ENCODE measurements at places on chromosomes 2 and 18. TPM values are rescaled to one million over a fixed set of nuclear protein-coding genes. Genes with fewer than 3 reads are reported as not detected.

Gene CD207
- total RNA-seq = 0.52 TPM

Gene SNTG2
- total RNA-seq = 2.0 TPM

Gene ADD2
- 0.95 TPM for total RNA-seq

Gene SRD5A2
- total RNA-seq = 0.09 TPM

Gene CDH2
- total RNA-seq = 3.1 TPM

Gene PID1
- 17.1 TPM for total RNA-seq

Gene GPR39
- 12.7 TPM for total RNA-seq

Gene CTAGE1
- 0.06 TPM for total RNA-seq

Gene LONRF2
- total RNA-seq = 11.2 TPM

Gene SKOR2
- not detected for total RNA-seq

Gene AGFG1
- total RNA-seq = 77.9 TPM

Gene CKAP2L
- total RNA-seq = 1.5 TPM

Gene PFN4
- 0.35 TPM for total RNA-seq

Gene SLC11A1
- total RNA-seq = 15.1 TPM

Gene SLC14A1
- total RNA-seq = 96.9 TPM

Gene C2orf78
- total RNA-seq = not detected

Gene C18orf32
- total RNA-seq = 81.9 TPM

Gene SFXN5
- 21.9 TPM for total RNA-seq

Gene HMSD
- not detected for total RNA-seq

Gene PROM2
- total RNA-seq = 202 TPM

Gene SCN9A
- 6.8 TPM for total RNA-seq

Gene TMEM163
- 36.1 TPM for total RNA-seq

Gene M1AP
- 2.0 TPM for total RNA-seq

Gene PRKAG3
- not detected for total RNA-seq

Gene DSC2
- 12.6 TPM for total RNA-seq

Gene SDC1
- total RNA-seq = 1,059 TPM

Gene BMP10
- total RNA-seq = not detected

Gene ALPG
- not detected for total RNA-seq

Gene DNER
- total RNA-seq = 0.43 TPM

Gene GRP
- total RNA-seq = not detected

Gene GLI2
- 9.2 TPM for total RNA-seq

Gene STPG4
- total RNA-seq = 0.20 TPM

Gene KCMF1
- 60.1 TPM for total RNA-seq

Gene IL1RL1
- total RNA-seq = 8.7 TPM

Gene IL36G
- total RNA-seq = not detected

Gene SLC9A2
- 19.9 TPM for total RNA-seq

Gene GFPT1
- total RNA-seq = 108 TPM

Gene TSPYL6
- total RNA-seq = not detected

Gene FNDC4
- total RNA-seq = 13.4 TPM

Gene UNC80
- total RNA-seq = 14.5 TPM

Gene DSC1
- total RNA-seq = not detected

Gene NCL
- 263 TPM for total RNA-seq

Gene CDK15
- total RNA-seq = 3.1 TPM

Gene TXNDC9
- total RNA-seq = 20.2 TPM

Gene ASTL
- total RNA-seq = not detected

Gene FBLN7
- total RNA-seq = 2.9 TPM

Gene NDUFS1
- 89.4 TPM for total RNA-seq

Gene B3GNT7
- 281 TPM for total RNA-seq

Gene MRPL30
- 19.7 TPM for total RNA-seq

Gene IL1B
- total RNA-seq = 33.2 TPM

Gene MARCHF4
- 0.09 TPM for total RNA-seq

Gene ZBTB14
- total RNA-seq = 14.1 TPM

Gene NOTO
- total RNA-seq = not detected

Gene C2orf72
- total RNA-seq = 34.2 TPM
